ENCODE measurements at places on chromosomes 13 and 19.

DNA sequence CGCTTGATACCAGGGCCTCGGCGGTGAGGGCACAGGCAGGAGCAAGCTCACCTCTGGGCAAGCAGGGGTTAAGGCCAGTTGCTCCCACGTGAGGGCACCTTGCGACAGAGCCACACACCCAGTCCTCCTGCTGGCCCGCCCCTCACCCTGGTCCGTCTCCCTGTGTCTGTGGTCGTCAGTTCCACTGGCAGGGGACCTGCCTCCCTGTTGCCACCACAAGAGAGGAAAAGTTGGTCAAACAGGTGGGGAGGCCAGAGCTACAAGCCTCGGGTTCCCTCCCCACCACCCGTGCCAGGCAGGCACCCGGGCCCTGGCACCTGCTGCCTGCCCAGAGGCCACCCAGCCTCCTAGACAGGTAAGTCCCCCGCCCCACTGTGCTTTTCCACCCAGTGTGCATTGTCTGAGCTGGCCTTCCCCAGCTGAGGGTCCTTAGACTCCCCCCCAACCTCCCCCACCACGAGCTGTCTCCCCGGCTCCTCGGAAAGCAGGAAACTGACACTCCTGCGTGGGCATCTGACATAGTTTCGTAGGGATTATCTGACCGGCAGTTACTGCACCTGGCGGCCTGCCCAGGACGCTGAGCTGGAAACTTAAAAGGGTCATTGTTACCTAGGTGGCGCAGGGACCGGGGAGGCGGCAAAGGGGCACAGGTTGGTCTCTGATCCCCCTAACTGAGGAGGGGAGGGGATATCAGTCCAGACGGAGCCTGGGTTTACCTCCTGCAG lies at the start of gene TJP3:
Gene TJP3, plus strand, starts transcription at position 178 of the 725 bp plus-strand sequence. CDS start 20,049 bp downstream, outside the sequence.
- no peak for DNase-seq

DNA sequence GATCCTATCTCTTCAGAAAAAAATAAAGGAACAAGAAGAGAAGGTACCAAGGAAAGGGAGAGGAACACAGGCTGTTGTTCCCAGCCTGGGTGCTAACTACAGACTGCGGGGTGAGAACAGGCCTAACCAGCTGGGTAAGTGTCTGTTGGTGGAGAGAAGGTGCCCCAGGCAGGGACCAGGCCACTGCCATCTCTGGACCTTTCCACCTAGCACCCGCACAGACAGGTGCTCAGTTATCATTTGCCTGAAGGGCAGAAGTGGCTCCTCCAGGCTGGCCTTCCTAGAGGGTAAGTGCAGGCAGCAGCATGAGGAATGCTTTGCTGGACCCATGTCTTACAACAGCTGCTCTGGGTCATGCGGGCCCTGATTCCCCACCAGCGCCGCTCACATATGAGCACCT lies 10.1 kb downstream of the DNMT1 start:
- no peak for DNase-seq

- DNase-seq, result peak; percentile 6
Measured at GRCh38 chr13:86383151-86383550, 583.9 kb upstream of the SLITRK6 start.

- no peak for DNase-seq
Measured at GRCh38 chr13:45932676-45933075, 81.1 kb upstream of the SIAH3 start.

DNA sequence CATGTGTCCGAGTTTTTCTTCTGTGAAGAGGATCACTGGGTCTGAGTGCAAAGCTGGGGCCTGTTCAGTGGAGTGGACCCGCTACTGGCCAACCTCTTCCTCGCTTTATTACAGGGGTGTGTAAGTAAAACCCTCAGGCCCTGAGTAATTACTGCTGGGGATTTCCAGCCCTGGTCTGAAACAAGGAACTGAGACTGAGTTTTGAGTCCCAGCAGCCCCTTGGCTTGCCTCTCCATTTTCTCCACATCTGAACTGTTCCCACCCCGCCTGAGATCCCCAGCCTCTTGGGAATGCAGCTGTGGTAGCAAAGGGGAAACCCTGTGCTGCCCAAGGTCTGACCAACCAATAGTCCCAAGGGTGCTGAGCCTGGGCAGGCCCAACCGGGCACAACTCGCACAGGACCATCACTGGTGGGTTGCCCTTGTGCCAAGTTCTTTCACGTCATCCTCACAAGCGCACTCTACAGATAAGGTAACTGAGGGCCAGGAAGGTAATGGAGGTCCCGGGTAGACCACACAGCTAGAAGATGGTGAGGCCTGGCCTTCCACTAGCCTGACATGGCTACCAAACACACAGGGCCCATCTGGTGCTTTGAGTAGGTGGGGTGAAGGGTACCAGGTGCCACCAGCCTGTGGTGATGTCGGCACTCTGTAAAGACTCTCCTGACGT lies 13.7 kb upstream of the SLC35E1 start:
- peak; percentile 43 for DNase-seq

DNA sequence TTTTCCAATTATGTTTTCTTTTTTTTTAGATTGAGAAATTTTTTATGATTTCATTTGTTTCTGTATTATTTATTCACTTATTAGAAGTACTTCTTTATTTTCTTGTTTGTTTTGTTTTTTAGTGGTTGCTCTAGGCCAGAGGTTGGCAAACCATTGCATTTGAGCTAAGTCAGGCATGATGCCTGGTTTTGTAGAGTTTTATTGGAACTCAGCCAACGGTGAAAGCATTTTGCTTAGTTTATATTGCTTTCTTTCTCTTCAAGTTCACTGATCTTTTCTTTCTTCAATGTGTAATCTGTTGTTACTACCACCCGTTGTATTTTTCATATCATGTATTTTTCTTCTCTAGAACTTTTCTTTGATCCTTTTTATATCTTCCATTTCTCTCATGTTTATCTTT lies 19.7 kb downstream of the ZNF567 start:
- no peak for DNase-seq

Measured in CD4-positive, alpha-beta T cell (primary cell).